ENCODE measurements at places on chromosomes 12 and 14.

GRCh38 chr12:43636725-43637463 lies 84.9 kb upstream of the ADAMTS20 start:
- no peak for DNase-seq

DNA sequence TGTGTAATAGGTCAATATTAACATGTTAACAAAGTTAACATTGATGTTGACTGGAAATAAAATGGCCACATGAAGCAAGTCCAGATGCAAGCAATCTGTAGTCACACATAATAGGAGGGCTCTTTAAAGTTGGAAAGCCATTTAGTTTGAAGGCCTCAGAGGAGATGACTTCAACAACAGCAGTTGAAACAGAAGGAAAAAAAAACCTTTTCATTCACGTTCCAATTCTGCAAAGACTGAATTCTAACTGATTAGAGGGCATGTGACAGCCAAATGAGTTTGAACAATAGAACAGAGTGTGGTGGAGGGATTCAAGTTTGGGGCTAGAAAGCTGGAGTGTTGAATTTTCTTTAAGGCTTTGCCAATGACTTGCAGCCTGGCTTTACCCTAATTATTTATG lies 41.5 kb upstream of the DAAM1 start:
- DNase-seq: no peak

DNA sequence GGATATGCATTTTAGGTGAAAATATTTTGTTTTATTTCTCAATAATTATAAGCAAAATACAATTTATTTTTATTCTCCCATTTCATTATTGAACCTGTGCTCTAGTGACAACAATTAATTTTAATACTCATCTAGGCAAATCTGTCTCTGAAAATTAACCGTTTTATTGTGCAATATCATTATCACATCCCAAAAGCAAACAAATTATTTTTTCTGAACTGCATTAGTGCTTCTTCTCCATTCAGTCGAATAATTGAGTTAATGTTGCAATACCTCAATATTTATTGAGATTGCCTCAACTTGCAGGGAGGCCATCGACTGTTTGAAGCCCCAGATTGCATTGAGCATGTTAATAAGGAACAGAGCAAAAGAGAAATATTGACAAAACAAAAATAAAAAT lies 303.2 kb upstream of the LRFN5 start:
- DNase-seq: no peak

- no peak for DNase-seq
Observed at GRCh38 chr12:49655595-49656236, 32.4 kb downstream of the PRPF40B start.

- no peak for DNase-seq
Observed at GRCh38 chr12:93818488-93819049, 141.4 kb downstream of the CRADD start.

Data from NCI-H82 (cell line).